T-helper 2 cell treated with Interferon-gamma antibody and Interleukin-4, amounts not matched to agents 5 μg/mL and 100 μg/mL, for 36 hours (primary cell): ENCODE measurements at places on chromosomes 6 and 20.

DNA sequence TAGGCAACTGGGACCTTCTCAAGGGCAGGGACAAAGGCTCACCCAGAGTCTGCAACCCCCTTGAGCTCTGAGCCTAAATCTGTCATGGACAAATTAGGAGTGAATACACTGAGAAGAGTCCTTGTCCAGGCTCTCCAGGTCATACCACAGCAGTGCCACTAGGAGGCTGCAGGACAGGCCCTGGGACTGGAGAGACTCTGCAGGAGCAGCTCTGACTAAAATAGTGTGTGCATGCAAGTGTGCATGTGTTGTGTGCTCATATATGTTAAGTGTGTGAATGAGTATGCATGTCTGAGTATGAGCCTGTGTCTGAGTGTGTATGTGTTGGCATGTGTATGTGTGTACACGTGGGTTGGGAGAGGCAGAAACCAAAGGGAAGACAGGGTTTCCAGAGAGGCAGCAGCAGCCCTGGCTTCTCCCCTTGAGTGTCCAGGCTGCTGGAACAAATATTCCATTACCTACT, 27.1 kb downstream of the MRPL14 start:
- DNase-seq = no peak

GRCh38 chr20:63411151-63411897, 50.2 kb upstream of the CHRNA4 start:
- no peak for DNase-seq

- DNase-seq = no peak
Observed at GRCh38 chr20:58981628-58982364, 740 bp downstream of the NELFCD start.

GRCh38 chr20:24458436-24458835, 11.0 kb upstream of the SYNDIG1 start:
- DNase-seq = no peak

GRCh38 chr6:16729183-16729691, 32.0 kb downstream of the ATXN1 start:
- no peak for DNase-seq

GRCh38 chr6:68990317-68990716, 355.2 kb downstream of the ADGRB3 start:
- DNase-seq = no peak

DNA sequence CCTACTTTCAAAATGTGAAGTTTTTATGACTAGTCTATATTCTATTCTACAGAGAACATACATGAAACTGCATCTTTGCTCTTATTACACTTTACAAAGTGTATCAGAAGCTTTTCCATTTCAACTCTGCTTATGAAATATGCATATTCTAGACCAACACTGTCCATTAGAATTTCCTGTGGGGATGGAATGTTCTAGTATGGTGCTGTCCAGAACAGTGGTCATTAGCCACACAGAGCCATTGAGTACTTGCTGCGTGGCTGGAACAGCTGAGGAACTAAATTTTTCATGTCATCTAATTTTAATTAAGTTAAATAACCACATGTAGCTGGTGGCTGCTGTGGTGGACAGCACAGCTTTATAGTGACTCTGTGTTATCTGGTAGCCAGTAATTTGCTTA, 105.9 kb upstream of the PDE10A start:
- DNase-seq = no peak

GRCh38 chr6:119902681-119903080, 553.1 kb upstream of the MAN1A1 start:
- DNase-seq = no peak

DNA sequence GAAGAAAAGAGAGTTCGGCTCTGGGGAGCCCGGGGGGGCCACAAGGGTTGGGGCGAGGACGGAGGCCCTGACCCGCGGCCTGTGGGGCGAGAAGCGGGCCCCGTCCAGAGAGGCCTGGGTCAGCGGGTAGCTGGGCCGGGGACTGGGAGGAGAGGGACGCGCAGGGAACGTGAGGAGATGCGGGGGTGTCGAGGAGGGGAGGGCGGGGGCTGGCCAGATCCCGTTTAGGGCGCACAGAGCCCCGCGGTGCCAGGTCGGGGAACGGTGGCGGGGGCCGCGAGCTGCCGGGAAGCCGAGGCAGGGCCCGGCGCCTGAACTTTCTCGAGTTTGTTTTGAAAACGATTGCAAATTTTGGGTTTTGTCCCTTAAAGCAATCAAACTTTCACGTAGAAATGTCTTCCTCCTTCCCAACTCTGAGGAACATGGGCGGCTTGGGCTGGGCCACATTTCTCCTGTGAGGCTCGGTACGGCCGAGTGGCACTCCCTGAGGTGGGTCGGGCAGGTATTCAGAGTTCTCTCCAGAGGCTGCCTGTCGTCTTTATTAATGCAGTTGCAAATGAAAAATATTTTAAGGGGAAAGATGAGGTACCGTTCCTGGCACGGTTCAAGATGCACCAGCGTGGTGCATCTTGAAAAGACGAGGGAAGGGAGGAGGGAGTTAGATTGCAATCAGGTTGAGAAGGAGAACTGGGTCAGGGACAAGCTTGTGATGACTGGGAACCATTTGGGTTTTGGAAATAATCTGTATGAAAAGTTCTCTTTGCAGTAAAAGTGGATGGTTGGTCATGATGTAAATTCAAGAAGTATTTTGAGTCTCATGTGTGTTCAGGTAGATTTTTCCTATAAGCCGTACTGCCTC, 972 bp downstream of the RNF8 start:
- peak; percentile 8 for DNase-seq

DNA sequence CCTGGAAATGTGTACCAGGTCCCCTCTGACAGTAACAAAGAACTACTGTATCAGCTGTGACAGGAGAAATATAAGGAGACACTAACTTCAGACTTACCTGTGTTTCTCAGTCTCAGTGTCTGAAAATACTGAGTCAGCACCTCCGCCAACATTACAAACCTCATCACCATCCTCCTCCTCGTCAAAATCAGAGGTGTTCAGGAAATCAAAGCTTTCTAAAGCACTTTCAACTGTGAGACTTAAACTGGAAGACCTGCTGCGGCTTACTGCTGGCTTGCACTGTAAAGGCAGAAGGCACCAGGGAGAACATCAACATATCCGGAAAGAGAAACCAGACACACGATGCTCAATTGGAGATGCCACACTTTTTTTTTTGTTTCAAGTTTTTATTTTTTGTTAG, 40.3 kb upstream of the ARMH2 start:
- no peak for DNase-seq

- DNase-seq = no peak
Observed at GRCh38 chr6:53857318-53858094, 62.7 kb downstream of the LRRC1 start.

DNA sequence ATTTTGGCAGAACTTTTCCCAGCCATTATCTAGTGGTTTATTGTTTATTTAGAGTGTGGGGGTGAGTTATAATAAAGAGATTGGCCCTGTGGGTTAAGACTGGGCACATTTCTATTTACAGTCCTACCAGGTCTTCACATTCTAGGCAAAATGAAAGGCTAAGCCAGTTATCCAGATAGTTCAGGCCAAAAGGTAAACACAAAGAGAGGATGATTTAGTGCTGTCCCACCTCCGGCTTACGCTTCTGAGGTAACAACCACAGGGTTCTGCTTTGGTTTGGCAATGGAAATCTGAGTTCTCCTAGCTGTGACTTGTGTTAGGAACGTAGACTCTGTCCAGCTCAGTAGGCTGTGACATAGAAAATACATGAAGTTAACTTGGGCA, 50.3 kb upstream of the PTPRK start:
- DNase-seq = no peak

DNA sequence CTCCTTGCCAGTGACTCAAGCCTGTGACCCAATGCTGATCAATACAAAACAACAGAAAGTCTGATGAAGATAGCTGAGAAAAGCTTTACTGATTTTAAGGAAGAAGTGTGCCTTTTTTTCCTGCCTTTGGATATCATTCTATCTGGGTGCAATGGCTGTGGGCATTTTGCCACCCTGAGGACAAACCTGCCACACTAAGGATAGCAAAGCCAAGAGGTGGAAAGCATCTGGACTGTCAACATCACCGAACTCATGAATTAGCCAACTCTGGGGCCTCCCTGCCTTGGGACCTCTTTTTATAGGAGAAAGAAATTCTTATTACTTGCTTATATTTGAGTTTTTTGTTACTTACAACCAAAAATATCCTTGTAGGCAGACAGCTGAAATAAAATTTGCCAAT, 19.9 kb downstream of the RALGAPA2 start:
- no peak for DNase-seq

DNA sequence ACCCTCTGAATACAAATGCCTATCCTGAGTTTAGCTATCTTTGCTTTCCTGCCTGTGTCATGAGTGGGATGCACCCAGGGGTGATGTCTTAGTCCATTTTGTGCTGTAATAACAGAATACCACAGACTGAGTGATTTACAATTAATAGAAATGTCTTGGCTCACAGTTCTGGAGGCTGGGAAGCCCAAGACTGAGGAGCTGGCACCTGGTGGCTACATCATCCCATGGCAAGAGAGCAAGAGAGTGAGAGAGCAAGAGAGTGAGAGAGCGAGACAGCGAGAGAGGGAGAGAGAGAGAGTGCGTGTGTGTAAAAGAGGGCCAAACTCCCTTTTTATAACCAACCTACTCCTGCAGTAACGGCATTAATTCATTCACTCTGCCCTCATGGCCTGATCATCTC, 76.8 kb downstream of the PRDM1 start:
- no peak for DNase-seq

DNA sequence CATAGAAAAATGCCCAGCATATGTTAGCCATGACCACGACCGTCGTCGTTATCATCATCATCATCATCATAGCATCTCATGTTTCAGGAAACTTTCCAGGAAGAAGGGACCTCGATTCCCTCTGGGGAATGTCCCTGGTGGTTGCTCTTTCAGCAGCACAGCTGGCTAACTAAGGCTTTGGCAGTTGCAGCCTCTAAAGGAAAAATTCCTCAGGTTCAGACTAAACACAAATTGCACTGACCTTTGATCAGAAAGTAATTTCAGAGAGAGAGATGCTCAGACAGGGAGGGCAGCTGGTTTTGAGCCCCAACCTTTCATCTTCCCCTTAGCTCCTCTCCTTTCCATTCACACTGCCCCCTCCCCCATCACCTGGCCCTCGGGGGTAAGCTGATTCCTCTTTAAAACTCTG, 5.6 kb upstream of the CFB start:
- DNase-seq = no peak

GRCh38 chr6:142700671-142701312, 244.2 kb downstream of the HIVEP2 start:
- DNase-seq = no peak

DNA sequence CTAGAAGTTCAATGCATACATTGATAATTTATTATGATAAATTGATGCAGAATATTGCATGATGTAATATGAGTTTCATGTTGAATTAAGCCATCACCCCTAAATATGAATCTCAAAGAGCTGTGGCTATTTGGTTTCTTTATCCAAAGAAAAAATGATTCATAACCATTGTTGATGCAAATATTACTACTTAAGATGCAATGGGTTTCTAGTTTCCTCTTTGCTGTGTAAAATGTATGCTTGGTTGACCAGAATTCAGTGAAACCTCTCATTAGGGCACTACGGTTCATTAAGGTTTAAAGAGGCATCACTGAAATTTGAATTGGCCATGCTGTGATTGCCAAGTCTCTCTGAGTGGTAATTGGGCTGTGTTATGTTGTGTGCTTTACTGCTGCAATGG, 492.5 kb upstream of the FLRT3 start:
- DNase-seq = no peak

DNA sequence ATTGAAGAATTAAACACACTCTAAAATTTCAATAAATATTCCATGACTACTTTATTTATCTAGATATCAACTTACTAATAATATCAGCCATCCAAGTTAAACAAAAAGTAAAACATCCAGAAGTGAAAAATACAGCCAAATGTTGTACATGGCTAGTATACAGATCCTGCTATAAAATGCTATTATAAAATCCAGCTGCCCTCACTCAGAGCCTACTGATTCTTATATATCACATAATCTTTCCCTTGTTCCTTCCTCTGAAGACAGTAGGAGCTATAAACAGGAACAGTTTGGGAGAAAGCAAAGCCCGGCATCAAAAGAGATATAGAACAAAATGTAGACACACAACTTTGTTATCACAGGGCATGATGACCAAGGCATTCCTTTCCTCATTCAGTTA, 212.9 kb downstream of the PLCB4 start:
- DNase-seq = no peak

GRCh38 chr6:102115911-102116310, 722.4 kb downstream of the GRIK2 start:
- DNase-seq = no peak

DNA sequence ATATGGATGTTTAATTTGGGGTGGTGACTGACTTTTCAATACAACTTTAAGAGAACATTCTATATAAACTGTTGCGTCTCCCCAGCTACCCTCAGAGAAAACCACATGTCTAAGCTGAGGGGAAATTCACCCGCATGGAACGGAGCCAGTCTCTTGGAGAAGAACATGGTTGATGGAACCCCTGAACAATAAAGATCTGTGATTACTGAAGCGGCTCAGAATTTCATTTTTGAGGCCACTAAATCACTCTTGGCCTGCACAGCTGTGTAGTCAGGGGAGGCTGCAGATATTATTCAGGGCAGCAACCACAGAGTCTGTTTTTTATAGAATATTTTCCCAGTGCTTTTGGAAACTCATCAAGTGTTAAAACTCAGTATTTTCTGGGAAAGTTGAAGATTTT, 73.8 kb downstream of the EYA4 start:
- DNase-seq = no peak

DNA sequence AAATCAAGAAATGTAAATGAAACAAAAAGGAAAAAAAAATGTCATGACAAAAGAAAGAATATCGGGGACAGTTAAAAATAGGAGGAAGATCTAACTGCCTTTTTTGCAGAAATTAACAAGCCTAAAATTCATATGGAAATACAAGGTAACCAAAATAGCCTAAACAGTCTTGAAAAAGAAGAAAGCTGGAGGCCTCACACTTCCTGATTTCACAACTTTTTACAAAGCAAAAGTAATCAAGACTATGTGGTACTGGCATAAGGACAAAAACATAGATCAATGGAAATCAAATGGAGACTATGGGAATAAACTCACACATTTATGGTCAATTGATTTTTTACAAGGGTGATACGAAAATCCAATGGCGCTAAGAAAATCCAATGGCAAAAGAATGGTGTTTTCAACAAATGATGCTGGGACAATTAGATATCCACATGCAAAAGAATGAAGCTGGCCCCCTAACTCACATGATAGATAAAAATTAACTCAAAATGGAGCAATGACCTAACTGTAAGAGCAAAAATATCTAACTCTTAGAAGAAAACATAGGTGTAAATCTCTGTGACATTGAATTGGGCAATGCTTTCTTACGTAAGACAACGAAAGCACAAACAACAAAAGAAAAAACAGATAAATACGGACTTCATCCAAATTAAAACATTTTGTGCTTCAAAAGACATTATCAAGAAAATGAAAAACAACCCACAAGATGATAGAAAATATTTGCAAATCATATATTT, 24.5 kb downstream of the MAP3K5 start:
- no peak for DNase-seq

DNA sequence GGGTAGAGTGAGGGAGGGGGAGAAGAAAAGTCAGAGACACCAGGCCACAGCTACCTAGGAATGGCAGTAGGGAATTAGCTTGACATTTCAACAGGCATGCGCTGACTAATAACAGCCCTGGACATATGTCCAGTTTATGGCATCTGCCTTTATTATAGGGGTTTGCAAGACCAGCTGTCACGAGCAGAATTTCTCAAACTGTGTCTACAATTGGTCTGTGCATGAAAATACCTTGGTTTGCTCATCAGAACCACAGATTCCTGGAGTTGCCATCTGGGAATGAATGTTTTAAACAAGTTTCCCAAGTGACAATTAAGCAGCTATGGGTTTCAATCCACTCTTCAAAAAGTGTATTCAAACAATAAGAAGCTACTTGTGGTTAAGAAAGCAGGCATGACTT, 110.3 kb upstream of the ENPP5 start:
- no peak for DNase-seq
